ENCODE measurements at places on chromosomes 2 and 18. TPM values are rescaled to one million over a fixed set of nuclear protein-coding genes. Genes with fewer than 3 reads are reported as not detected.

- DNase-seq = no peak
Measured at GRCh38 chr2:219557791-219558785, 13.3 kb downstream of the OBSL1 start.

- no peak for DNase-seq
Measured at GRCh38 chr18:22872900-22873537, 60.1 kb upstream of the RBBP8 start.

DNA sequence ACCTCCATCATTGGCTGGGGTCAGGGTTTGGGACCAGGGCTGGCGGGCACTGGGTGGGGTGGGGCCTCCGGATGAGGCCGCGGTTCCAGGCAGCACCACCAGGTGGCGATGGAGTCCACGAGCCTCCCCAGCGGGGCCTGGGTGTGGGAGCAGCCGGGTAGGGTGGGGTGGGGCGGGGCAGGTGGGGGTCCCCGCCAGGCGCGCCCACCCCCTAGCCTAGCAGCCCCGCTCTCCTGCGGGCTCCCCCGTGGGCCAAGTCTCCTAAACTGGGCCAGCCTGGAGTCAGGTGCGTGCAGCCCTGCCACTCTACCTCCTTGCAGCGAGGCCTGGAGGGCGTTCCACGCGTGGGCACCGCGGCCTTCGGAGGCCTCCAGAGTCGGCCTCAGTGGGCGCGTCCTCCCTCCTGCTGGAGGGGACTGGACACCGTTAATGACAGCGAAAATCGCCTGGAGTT is 187.5 kb downstream of the TWIST2 start:
- DNase-seq = no peak

DNA sequence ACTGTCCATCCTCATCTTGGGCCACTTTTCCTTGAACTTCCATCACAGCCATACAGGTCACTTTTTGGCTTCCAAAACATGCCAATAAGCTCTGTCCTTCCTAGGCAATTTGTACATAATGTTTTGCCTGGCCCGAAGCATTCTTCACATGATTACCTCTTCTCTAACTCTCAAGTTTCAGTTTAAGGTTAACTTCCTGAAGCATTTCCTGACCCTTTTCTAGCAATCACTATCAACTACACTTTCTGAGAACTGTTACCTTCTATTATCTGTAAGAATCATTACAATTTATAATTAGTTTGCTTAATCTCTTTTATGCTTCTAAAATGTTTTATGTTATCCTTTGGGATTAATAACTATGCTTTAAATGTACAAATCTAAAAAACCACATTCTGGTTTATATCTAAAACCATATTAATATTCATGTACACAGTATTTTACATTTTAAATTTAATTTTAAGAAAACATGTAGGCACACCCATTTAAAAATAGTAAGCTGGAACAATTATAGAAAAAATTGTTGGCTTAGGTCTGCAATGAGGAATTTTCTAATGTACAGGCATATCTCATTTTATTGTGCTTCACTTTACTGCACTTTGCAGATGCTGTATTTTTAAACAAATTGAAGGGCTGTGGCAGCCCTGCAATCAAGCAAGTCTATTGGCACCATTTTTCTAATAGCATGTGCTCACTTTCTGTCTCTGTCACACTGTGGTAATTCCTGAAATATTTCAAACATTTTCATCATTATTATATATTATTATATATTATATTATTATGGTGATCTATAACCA is 76.4 kb downstream of the C2orf74 start:
- no peak for DNase-seq

DNA sequence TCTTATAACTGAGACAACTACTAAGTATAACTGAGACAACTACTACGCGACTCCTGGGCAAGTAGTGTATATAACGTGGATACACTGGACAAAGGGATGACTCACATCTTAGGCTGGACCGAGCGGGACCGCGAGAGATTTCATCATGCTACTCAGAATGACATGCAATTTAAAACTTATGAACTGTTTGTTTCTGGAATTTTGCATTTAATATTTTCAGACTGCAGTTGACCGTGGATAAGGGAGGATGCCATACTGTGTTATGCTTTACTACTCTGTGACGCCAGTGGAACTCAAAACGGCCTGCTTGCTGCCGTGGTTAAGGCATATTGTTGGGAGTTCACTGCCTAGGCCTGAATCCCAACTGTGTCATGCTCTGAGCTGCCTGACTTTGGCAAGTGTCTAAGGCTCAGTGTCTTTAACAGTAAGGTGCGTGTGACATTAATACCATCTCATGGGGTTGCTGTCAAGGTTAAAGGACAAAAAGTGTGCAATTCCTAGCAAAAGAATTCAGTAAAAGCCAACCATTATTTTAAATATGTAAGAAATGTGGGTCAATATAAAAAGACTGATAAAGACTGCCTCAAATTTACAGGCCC is 64.6 kb downstream of the BMP10 start:
- DNase-seq = no peak

GRCh38 chr18:3552305-3552704 is 102.3 kb downstream of the TGIF1 start:
- no peak for DNase-seq

GRCh38 chr2:46644690-46645385 is 165.5 kb downstream of the TMEM247 start:
- DNase-seq = no peak

- no peak for DNase-seq
Measured at GRCh38 chr2:83850071-83850725, 608.9 kb downstream of the SUCLG1 start.

GRCh38 chr2:174546519-174547506 is 50.8 kb downstream of the WIPF1 start:
- DNase-seq = no peak

DNA sequence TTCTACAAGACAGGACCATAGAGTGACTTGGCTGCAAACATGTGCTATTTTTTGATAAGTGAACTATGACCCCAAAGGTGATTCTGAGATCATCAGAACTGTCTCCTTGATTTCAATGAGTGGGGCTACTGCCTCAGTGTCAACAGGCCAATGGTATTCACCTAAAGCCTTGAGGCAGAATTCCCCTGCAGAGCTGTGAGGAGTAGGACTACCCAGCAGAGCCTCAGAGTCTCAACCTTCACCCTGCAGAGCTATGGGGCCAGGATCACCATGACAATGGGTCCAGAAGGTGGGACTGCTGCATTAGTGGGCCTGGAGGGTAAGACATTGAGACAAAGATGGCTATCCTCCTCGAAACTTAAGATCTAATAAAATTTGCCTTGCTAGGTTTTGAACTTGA is 1668.2 kb upstream of the SLC39A10 start:
- no peak for DNase-seq

GRCh38 chr2:30243231-30243630 is 11.9 kb downstream of the LBH start:
- DNase-seq = no peak

DNA sequence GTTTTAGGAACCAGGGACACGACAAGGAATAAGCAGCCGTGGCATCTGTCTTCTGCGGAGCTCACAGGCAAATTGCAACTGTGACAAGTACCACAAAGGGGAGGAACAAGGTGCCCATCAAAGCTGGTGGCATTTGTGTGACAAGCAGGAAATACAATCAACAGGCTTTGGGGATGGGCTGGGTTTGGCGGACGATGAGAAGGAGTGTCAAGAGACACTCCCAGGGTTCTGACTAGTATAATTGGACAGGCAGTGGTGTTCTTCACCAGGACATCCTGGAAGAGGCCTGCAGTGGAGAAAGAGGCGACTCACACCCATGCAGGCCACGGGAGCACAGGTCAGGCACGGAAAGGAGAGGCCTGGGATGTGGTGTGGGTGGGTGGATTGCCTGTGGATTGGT is 14.2 kb upstream of the SPATA3 start:
- DNase-seq = no peak

GRCh38 chr2:108399479-108399878 is 21.7 kb downstream of the SULT1C4 start:
- DNase-seq = no peak

MTCL1 gene
- total RNA-seq = 8.7 TPM

SPP2 gene
- not detected for total RNA-seq

OTX1 gene
- total RNA-seq = not detected

ZAP70 gene
- 7.8 TPM for total RNA-seq

TMEM185B gene
- 23.3 TPM for total RNA-seq

CEP68 gene
- total RNA-seq = 5.2 TPM
